Stimulated activated CD4-positive, alpha-beta T cell treated with anti-CD3 and anti-CD28 coated beads, TNF-alpha, amount 100 ng/mL, for 1 hour (primary cell): ENCODE measurements at places on chromosomes 5 and 9.

GRCh38 chr5:180098991-180099732 is 27.6 kb upstream of the RNF130 start:
- DNase-seq = no peak

GRCh38 chr5:93620487-93621326 is 37.7 kb downstream of the NR2F1 start:
- no peak for DNase-seq

DNA sequence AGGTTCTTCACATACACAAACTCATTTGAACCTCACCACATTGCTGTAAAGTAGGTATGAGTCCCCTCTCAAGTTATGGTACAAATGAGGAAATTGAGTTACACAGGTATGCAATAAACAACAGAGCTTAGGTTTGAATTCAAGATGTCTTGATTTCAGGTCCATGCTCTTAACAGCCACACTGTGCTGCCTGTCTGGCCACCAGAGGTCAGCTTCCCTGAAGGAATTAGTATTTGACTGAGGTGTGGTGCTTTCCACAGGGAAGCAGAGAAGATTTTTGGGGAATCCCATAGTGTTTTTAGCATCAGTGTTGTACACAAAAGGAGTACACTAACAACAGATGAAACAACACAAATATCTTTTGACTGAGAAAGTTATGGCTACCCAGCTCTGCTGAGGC is 94.4 kb upstream of the ITGA1 start:
- DNase-seq = no peak

DNA sequence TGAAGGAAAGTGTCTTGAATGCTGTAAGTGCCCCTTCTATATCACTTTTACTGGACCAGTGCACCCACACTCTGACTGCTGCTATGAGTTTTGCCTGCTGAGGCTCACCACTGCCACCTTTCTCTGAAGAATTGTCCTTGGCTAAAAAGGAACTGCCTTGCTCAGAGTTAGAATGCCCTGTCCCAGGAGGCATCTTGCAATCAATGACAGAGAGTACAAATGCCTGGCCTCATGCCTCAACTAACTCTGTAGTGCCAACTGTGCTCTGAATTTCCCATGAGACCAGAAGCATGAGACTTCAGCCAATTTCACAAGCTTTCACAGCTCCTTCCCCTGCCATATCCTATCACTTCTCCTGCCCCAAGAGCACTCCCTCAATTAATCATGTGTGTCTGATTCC is 569.7 kb downstream of the ZNF608 start:
- DNase-seq = no peak

DNA sequence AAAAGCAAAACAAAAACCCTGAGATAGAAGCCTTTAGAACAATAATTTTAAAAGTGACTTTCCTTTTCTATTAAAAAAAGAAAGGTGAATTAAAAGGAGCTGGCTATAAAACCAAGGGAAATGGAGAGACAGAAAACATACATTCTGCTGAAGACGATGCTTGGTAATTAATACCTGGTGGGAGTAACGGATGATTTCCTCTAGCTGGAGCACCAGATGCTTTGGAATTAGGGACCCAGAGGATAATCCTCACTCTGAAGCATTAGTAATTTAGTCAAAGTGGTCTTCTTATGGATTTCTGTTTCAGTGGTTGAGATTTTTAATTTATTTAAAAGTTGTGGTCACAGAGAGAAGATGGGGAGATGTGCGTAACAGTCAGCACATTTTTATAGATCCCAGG is 982.5 kb downstream of the TLE4 start:
- no peak for DNase-seq

- DNase-seq = no peak
Measured at GRCh38 chr9:14180960-14181537, 132.9 kb downstream of the NFIB start.

DNA sequence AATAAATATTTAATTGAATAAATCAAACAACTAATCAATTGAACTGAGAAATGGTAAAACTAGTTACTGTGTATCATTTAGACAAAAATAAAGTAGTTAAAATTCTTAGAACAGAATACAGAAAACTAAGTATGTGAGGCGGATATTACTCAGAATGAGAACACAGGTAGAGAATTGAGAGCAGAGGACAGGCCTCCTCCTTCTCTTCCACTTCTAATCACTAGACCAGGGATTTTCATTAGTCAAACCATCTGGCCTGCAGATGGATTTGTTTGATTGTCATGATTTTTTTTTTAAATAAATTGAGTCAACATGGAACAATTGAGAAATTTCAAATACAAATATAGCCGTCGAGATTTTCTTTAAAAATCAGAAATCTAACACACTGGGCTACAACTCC is 198.6 kb upstream of the HMHB1 start:
- no peak for DNase-seq

- DNase-seq = no peak
Measured at GRCh38 chr9:130904070-130905044, 7.7 kb upstream of the QRFP start.

GRCh38 chr5:158569534-158569933 is 530.2 kb downstream of the EBF1 start:
- no peak for DNase-seq

GRCh38 chr9:133979921-133980863 is 11.9 kb downstream of the VAV2 start:
- no peak for DNase-seq

DNA sequence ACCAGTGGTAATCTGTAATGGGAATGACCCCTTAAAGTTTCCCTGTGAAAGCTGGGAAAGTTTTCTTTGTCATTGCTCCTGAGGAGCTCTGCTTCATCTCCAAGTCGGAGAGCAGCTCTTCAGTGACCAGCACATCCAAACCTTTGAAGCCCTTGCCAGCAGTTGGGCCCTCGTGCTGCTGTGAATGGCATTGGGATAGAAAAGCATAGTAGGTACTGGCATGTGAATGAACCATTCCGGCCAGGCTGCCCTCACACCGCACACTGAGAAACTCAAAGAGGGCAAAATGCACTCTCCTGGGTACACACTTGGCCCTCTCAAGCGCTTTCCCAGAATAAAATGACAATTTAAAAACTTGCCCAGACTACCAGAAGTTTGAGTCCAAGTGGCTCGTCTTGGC is 1135.0 kb upstream of the WWC1 start:
- no peak for DNase-seq

DNA sequence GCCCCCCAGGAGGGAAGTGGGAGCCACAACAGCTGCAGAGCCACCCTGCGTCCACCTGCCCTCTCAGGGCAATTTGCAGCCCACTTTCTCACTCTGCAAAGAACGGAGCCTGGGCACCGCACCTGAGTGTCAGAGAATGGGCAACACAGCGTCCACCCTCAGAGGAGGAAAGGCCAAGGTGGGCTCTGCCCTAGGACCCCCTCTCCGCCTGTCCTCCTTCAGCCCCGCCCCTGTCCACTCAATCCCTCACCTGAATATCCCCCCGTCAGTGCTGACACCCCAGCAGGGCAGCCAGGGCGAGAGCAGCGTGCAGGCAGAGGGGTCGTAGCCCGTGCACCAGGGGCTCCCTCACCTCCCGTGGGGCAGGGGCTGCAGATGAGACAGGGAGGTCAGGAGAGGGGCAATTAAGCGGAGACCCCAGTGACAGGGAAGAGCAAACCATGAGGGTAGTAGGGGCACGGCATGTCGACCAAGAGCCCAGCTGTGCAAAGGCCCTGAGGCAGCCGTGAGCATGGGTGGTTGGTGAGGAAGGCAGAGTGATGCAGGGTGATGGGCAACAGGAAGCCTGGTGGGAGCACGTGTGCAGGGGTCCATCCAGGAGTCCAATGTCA is 140.3 kb downstream of the OLFM1 start:
- DNase-seq = no peak

DNA sequence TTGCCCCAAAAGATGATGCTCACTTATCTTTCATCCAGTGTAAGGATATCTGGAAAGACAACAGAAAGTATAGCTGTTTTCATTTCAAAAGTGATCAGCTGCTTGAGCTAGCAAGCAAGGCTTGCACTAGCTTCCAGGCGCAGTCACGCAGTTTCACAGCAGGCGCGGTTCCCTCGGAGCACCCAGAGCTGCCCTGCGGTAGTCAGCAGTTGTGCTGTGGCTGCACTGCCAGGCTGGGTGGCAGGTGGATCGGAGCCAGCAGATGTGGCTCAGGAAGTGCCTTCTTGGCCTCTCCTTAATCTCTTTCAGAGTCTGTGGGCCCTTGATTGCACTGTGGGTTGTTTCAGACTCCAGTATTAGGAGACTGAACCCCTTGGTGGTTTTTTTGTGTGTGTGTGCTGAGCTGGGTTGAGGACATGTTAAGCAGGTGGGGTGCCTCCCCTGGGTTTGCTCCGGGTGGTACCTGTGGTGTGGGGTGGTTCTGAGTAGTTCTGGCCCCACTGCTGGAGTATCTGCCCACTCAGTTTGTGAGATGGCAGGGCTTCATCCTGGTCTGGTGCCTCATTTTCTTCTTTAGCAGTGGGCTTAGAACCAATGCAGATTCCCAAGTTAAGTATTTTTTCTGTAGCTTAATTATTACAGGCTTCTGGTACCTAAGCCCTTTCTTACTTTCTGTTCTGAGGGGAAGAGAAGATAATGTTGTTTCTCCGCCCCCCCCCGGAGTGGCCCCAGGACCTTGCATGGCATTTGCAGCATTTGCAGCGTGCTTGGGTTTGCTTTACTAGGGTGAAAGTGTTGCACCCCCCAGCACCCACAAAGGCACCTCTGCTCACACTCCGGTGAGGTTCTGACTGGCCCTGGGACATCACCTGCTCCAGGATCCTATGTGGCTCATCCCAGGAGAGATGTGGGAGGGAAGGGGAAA is 16.4 kb downstream of the TENT4A start:
- DNase-seq = no peak

- DNase-seq = no peak
Measured at GRCh38 chr9:136171801-136172411, 33.0 kb downstream of the LHX3 start.

GRCh38 chr5:103178167-103178566 is 58.1 kb downstream of the PPIP5K2 start:
- no peak for DNase-seq

DNA sequence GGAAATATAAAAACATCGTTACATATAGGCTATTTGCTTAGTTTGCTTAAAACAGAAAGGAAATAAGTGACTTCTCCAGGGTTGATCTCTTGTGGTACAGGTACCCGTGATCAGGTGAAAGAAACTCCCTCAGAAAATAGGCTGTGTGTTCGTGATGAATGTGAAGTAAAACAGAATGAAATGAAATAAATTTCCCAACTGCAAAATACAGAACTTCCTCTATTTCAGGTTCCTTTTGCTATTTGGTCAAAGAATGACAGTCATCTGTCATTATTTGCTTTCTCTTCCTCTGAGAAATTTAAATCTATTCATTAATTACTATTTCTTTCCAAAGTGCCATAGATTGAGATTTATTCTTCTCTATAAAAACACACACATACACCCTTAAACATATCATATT is 408.1 kb downstream of the FAM170A start:
- no peak for DNase-seq

- no peak for DNase-seq
Measured at GRCh38 chr5:151139646-151140045, 17.9 kb downstream of the ANXA6 start.

DNA sequence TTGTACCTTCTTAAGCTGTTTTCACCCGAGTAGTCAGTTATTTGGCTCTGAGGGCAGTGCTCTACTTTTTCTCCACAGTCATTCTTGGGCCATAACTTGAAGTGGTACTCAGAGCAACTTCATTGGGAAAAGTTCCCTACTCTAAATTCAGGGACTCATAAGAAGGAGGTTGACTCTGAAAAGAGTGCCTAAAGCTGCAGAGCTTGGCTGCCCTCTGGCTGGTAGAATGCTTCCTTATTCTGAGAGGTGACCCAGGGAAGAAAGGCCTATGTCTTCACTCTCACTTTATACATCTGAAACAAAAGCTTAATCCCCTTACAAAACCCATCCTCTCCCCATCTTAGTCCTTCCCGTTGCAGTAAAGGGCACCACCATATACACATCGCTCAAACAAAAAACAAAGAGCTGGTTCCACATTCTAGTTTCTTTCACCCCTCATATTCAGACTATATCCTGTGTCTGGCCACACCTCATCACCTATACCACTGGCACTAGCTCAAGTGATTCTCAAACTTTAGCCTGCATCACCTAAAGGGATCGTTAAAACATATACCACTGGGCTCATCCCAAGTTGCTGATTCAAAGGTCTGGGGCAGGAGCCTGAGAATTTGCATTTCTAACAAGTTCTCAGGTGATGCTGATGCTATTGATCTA is 7.9 kb downstream of the IGIP start:
- DNase-seq = no peak

DNA sequence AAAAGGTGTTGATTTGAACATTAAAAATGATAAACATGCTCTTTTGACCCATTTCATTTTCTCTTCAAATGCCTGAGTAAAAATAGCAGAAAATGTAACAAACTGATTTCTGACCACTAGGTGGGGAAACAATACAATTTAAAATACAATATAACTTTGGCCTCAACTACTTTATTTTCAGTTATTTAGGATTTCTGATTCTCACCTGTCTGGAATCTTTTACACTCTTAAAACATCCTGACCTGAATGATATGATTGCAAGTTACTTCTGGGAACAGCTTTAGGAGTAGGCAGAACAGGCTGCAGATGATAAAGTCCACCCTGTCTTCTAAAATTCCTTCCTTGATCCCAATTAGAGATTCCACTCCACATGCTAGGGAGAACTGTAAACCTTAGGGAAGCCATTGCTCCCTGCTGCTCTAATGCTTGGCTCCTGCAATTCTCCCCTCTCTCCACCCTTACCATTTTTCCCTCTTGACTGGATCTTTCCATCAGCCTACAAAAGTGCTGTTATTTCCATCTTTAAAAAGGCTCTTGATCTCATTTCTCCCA is 70.3 kb downstream of the FYB1 start:
- no peak for DNase-seq

- no peak for DNase-seq
Measured at GRCh38 chr5:96909435-96909834, 26.4 kb upstream of the LNPEP start.

- no peak for DNase-seq
Measured at GRCh38 chr5:132203464-132203818, 24.2 kb downstream of the P4HA2 start.

DNA sequence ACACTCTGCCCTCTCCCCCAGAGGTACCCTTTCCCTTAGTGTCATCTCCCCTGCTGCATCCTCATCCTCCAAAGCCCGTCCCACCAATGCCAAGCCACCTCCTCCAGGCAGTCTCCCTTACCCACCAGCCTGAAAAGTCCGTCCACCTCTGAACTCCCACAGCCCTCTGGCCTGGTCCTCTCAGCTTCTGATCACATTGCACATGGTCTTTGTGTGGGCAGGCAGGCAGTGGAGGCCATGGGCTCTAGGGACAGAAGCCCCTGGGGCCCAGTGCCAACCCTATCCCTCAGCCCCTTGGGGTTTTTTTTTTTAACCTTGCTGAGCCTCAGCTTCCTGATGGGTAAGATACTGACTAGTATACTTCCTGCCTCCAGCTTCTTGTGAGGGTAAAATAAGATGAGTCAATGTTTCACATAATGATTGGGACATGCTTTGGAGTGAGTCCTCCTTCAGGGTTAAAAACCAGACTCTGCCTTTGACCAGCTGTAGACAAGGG is 19.4 kb downstream of the CSF1R start:
- DNase-seq = no peak

GRCh38 chr5:88845081-88845697 is 37.8 kb downstream of the MEF2C start:
- no peak for DNase-seq

- no peak for DNase-seq
Measured at GRCh38 chr9:104227108-104227507, 133.0 kb downstream of the SMC2 start.

GRCh38 chr9:15622318-15622971 is 69.6 kb downstream of the CCDC171 start:
- DNase-seq = no peak

GRCh38 chr9:127437497-127438264 is 13.5 kb downstream of the ZNF79 start:
- no peak for DNase-seq

- DNase-seq = no peak
Measured at GRCh38 chr5:39505791-39506190, 81.0 kb upstream of the DAB2 start.

GRCh38 chr5:146877783-146878475 is 628 bp downstream of the PPP2R2B start:
- no peak for DNase-seq
